Gastroesophageal sphincter (tissue), 4 donors: ENCODE measurements at places on chromosomes 7 and 10. TPM values are rescaled to one million over a fixed set of nuclear protein-coding genes. Genes with fewer than 3 reads are reported as not detected.

Gene RARRES2
- 152 TPM for total RNA-seq

DNA sequence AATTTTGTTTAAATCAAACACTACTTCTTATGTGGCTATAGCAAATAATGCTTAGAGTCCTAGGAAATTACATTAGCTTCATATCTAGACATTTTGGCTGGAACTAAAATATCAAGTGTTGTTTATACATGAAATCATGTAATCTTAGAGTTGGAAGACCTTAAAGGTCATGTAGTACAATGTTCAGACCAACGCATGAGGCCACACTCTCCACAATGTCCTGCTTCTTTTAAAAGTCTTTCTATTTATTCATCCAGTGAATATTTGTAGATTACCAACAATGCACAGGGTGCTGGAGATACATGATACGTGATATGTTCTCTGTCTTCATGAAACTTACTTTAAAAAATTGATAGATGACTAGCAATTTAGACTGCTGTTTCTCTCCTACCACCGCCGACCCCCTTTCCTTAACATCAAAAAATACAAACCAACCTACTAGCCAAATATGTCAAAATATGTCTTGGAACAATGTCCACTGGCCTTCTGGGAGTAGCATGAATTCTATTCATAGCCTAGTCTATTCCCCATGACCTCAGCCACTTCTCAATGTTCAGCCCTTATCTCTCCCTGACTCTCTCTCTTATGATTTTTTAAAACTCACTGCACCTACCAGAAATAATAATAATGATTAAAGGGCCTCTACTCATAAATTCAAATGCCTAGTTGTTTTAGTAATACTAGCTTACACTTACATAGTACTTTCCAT is 59.5 kb upstream of the CAV2 start:
- no peak for ATAC-seq

DNA sequence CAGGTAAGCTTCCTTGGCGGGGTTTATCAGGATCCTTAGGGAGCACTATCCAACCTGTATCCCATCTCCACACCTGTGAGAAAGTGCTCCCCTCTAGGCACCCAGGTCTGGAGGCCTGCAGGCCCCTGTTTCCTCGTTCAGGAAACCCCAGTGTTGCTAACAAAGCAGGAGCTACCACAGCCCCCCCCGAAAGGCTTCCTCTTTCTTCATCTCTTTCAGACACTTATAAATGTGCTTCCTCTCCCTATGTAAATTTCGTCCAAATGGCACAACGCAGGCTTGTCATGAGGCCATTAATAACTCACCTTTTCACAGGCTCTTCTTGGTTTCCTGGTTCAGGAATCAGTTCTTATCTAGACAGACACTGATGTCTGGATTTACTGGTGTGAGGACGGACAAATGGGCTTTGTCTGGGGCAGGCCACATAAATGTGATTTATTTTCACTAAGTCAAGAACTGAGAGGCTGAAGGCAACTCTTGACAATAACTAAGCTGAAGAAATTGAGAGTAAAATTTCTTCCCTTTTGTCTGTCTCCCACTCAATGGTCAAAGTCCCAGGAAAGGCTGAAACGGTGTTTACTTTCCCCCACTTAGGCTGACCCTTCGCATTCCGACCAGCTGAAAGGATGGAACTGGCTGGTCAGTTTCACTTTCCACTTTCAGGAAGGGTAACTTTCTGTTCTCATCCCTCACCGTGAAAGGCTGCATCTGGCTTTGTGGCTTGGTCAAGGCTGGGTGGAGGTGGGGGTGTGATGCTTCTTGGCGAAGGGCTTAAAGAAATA is 46.8 kb downstream of the PIK3AP1 start:
- ATAC-seq, result peak; percentile 46

DNA sequence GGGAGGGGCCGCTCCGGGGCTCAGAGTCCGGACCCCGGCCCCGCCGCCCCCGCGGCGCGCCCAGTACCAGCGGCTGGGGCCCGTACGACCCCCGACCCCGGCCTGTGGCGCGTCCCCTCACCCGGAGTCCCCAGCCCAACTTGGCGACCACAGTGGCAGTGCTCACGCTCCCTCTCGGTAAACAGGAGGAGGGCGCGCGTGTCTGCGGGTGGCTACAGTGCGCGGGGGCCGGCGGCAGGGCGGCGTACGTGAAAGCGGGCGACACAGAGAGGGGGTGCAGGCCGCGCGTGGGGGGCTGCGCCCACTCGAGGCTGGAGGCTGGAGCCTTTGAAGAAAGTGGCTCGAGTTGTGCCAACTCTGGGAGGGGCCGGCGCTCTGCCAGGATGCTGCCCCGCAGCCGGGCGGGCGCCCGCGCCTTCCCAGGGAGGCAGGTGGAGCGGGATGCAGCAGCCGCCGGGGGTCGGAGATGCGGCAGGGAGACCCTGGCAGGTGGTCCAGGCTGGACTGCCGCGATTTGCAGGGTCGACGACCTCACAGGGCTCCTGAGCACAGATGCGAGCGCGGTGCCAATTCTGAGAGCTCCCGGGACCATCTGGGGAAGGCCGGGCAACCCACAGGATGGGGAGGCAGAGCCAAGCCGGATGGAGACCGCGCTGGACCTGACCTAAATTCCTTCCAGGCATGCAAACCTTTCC is 655 bp downstream of the PTPRE start:
- ATAC-seq, result peak; percentile 61

Gene ZPBP
- not detected for total RNA-seq

Gene STN1
- total RNA-seq, result 31.1 TPM

- peak; percentile 32 for ATAC-seq
Observed at GRCh38 chr7:100568896-100569844, 4.5 kb downstream of the SAP25 start.

Gene ELN
- total RNA-seq, result 316 TPM

DNA sequence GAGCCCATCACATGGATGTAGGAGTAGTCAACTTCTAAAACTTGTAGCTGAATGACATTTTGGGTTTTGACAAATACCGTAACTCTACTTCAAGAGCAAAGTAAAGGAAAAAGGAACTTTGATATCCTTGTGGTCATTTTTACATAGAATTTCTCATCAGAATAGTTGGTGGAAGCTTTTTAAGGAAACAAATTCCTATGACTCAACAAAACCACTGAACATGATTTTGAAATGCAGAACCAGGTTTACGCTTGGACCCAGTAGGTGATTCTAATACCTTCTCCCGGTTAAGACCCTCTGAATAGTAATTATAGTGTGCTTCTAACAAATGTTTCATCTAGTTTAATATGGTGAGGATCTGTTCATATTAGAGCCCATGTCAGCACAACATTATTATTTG is 307.8 kb downstream of the GPR37 start:
- no peak for ATAC-seq

Gene CLCN1
- total RNA-seq, result not detected

Gene LMTK2
- 16.0 TPM for total RNA-seq

- ATAC-seq, result no peak
Observed at GRCh38 chr10:48710647-48711275, 26.1 kb downstream of the WDFY4 start.

GRCh38 chr7:82559193-82559805 is 115.7 kb upstream of the CACNA2D1 start:
- ATAC-seq, result no peak

Gene IPMK
- total RNA-seq, result 3.0 TPM

Gene C10orf53
- not detected for total RNA-seq

GRCh38 chr7:129617652-129618051 is 6.1 kb downstream of the NRF1 start:
- no peak for ATAC-seq

DNA sequence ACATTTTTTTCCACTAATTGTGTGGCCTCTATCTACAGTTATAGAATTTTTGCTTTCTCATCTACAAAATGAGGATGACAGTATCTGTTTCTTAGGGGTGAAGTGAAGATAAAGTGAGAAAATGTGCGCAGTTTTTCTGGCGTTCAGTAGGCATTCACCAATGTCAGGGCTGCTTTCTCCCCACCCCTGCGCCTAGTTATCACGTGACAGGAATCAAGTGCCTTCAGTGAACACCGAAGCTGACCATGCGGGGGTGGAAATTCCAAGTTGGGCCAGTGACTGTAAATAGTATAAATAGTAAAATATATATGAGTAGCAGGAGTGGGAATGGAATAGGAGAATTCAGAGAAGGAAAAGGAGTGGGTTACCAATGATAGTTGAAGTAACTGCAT is 77.4 kb downstream of the TAF3 start:
- ATAC-seq, result no peak

Gene CCL24
- total RNA-seq, result not detected

GRCh38 chr7:67466109-67466508 is 469.5 kb downstream of the TYW1 start:
- no peak for ATAC-seq

DNA sequence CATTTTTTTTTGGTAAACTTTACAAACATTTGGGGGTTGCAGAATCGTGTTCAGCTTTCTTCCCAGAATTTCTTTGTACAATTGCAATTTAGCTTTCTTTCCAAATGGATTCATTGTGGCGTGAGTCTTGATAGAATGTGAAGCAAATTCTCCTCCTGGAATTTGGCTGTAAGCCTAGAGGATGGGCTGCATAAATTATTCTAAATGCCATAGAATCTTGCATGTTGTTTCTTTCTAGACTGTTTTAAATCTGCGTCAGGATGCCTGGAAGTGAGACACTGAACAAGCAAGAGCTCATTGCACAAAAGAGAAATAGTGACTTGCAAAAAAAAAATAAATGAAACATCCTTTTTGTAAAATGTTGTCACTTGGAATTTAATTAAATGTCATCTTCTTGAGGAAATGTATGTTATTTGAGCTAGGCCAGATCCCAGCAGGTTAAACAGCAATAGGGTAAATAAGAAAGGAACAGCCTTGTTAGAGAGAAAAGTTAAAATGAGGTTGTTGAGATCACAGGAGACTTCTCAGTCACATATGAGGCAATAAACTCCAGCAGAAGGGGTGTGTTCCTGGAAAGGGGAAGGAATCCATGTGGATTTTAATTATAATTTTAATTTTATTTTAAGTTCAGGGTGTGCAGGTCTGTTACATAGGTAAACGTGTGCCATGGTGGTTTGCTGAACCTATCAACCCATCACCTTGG is 483.0 kb downstream of the PLXDC2 start:
- no peak for ATAC-seq

DNA sequence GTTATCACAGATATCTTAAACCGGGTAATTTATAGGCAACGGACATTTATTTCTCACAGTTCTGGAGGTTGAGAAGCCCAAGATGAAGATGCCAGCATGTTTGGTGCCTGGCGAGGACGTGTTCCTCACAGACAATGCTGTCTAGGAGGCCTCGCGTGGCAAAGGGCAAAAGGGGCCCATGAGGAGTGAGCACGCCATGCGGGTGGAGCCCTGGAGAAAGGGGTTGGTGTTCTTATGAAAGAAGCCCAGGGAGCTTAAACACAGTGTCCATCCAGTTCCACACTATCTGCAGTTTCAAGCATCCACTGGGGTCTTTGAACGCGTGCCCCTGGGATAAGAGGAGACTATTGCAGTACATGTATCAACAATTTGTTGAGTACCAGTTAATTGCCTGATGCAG is 51.4 kb downstream of the CXCL12 start:
- ATAC-seq, result no peak

Gene DDC
- not detected for total RNA-seq

- ATAC-seq, result no peak
Observed at GRCh38 chr7:90167361-90167760, 13.1 kb downstream of the STEAP1 start.

Gene GNGT1
- total RNA-seq, result not detected

Gene HTRA1
- total RNA-seq, result 110 TPM

DNA sequence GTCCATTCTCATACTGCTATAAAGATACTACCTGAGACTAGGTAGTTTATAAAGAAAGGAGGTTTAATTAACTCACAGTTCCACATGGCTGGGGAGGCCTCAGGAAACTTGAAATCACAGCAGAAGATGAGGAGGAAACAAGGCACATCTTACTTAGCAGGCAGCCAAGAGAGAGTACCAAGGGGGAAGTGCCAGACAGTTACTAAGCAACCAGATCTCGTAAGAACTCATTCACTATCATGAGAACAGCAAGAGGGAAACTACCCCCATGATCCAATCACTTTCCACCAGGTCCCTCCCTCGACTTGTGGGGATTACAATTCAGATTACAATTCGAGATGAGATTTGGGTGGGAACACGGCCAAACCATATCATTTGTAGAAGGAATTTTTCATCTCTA is 36.3 kb downstream of the NHLRC2 start:
- ATAC-seq, result no peak

Gene CPN1
- not detected for total RNA-seq

GRCh38 chr7:108307595-108307994 is 148.6 kb downstream of the NRCAM start:
- ATAC-seq, result no peak

Gene TAS2R4
- total RNA-seq, result 0.15 TPM

DNA sequence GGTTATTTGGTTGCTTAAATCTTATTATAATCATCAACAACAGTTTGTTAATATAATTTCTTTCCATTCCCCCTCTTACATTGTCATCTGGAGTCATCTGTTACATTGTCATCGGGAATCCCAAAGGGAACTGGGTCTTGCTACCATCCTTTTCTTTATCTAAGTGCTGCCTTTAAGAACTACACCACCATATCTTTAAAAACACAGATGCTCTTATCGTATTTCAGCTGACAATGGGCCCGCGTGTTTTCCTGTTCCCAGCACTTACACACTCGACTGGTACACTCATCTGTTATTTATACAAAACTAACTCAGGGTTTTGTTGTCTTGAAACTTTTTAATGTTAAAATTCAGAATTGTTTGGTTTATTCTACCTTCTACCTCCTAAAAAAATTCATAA is 256.2 kb upstream of the MGMT start:
- no peak for ATAC-seq

DNA sequence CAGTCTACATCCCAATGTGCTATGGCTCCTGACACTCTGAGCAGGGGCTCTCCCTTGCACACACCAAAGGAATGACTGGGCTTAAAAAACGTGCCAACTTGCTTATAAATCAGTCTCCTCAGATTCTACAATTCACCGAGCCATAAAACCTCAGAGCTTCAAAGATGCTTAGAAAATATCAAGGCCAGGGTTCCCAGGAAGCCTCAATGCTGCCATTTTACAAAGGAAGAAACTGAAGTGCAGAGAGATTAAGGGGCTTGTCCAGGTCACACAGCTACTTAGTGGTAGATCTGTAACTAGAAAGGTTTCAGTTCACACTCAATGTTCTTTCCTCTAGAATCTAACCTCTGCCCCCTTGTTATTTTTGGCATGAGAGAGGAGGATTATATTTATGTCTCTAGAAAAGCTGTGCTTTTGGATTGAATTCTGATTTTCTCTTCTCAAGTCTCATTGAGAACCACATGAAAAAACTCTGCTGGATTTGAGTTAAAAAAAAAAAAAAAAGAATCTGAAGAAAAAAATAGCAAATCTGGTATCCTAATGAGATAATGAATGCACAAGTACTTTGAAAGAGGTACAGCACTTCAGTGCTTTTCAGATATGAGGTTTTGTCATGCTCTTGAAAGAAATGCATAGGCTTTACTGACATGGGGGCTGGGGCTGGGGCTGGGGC is 22.3 kb upstream of the TSPAN33 start:
- ATAC-seq, result no peak
